ENCODE measurements at places on chromosomes 3 and 15.

DNA sequence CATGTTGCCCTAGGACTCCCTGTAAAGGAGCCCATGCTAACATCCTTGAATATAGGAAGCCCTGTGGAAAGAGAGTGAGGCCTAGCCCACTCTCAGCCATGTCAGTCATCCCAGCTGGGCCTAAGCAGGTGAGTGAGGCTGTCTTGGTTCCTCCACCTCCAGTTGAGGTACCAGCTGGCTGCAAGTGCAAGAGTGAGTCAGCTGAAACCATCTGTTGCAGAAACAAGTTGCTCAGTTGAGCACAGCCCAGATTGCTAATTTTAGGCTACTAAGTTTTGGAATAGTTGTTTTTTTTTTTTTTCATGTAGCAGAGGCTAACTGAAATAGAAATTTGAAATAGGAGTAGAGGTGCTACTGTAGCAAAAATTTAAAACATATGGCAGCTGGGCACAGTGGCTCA, 43.7 kb upstream of the ADPGK start:
- DNase-seq, result no peak

DNA sequence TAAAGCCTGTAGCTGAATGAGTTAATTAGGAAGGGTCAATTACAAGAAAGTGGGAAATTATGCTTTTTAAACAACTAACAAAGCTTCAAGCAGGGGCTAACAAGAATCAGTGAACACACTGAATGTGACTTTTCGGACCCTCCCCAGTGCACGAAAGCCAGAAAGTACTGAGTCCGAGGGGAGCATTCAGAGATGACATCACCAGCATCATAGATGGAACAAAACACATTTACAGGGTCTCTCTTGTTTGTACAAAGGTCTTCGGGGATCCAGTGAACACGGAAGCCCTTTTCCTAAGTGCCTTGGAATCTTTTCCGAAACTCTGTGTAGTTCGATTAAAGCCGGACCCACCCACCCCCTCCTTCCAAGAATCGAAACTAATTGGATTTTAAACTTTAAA, 829 bp downstream of the DCP1A start:
- no peak for DNase-seq

DNA sequence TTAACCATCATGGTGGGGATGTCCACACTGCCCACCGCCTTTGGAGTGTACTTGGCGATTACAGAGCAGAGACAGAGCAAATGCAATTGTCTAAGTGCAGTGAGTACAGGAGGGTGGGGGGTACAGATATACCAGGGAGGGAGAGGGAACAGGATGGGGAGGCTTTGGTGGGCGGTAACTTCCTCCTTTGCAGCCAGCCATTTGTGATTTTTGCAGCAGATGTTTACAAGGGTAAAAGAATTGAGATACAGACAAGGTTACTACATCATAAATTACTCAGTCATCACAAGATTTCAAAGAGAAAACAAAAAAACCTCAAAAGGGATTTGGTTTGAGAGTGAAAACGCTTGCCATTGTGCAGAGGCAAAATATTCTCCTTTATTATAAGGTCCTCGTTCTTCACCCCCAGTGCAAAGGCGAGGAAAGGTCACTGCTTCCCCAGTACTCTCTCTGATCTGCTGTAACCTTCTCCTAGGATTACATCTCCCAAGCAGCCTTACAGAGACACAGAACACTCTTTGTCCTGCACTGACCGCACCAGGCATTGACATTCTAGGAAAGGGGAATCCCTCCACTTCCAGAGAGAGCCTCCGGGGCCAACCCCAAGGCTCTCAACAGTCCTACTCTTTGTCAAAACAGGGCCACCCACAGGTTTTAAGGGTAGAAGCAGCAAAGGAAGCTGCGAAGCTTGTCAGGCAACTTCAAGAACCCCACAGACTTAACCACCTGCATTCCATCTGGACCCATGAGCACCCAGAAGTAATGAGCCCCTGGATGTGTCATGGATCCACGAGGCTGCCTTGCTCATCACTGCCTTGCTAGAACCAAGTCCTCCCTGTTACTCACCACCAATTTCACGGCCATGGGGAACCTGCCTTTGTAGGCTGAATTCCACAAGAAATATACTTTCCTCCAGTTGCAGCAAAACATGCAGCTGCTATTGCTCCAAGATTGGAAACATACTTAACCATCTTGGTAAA, 117.3 kb downstream of the ADAMTS17 start:
- DNase-seq, result no peak

- no peak for DNase-seq
Observed at GRCh38 chr3:43442872-43443395, 156.6 kb downstream of the SNRK start.

GRCh38 chr3:42591811-42592210, 1.2 kb downstream of the SS18L2 start:
- no peak for DNase-seq

DNA sequence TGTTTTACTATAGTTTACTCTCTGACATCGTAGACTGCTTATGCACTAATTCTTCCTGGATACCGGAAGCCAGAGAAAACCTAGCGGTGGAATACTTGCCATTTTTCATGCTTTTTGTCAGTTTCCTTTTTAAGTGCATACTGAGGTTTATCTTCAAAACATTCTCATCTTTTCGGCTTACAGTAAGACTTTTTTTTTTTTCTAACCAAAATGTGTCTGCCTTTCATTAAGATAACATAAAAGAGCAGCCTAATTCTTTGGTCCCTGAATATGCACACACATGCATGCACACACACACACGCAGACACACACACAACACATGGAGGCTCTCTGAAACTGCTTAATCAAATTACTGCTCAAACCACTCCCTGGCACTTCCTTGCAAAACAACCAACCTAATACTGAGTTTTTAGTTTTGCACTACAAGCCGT, 1.3 kb downstream of the ZNF445 start:
- DNase-seq, result no peak

DNA sequence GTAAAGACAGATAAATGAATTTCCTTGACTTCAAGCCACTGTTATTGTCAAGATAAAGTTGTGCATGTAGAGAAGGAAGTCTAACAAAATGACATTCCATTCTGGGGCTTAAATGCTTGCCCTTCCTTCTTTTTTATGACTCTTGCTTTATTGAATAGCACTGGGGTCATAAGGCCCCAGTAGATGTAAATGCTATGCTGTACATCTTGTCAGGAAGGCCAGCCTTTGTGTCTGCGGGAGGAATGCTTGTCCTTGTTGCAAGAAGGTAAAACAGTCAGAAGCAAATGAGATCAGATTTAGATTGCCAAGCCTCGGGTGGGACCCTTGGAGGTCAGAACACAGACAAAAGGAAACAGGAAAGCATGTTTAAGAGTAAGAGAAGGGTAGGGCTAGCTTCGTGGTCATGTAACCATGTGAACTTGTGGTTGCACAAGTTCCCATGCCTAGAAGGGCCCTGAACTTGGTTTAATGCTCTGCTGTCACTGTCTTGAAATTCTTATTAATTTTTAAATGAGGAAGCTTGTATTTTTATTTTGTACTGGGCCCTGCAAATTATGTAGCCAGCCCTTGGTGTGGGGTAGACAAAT, 81.5 kb downstream of the PPM1L start:
- DNase-seq, result no peak

GRCh38 chr15:73617301-73617831, 15.8 kb downstream of the NPTN start:
- DNase-seq, result no peak

DNA sequence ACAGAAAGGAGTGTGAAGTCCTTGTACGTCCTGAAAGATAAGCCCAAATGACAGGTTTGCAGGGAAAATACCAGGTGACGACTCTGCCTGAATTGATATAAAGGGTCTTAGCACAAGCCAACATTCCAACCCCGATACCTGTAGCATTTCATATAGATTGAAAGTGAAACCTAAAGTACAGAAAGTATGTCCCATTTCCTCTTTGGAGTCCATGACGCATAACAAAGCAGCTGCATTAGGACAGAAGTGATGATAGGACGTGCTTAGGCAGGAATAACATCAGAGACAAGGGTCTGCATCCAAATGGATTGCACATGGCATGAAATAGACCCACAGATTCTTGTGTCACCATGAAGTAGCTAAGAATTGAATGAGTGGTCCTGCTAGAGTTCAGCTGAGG, 187.0 kb upstream of the ROBO1 start:
- DNase-seq, result no peak

GRCh38 chr15:45372041-45372995, 6.0 kb downstream of the GATM start:
- no peak for DNase-seq

GRCh38 chr3:16848007-16848406, 36.7 kb upstream of the PLCL2 start:
- no peak for DNase-seq

DNA sequence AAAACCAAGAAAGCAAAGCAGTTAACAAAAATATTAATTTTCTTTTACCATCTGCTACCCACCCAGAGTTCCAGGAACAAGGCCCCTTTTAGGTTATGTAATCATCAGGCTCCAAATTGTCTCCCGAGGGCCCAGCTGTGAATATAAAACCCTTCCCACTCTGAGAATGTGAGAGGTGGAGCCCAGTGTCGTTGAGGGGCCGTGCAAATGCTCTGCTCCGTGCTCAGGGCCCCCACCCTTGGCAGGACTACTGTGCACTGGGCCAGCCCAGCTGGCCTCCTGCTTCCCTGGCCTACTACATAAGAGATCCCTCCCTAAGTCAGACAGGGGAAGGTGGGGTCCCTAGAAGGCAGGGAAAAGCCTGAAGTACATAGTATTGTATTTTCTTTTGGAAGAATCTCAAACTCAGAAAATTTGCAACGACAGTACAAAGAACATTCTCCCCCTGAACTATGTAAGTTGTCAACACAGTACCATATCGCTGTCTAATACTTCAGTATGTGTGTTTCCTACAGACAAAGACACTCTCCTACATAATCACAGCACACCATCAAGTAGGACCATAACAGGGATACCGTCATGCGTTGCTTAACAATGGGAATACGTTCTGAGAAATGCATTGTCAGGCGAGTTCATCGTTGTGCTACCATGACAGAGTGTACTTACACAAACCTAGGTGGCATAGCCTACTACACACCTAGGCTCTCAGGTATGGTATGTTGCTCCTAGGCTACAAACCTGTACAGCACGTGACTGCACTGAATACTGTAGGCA, 4.4 kb upstream of the CLEC3B start:
- no peak for DNase-seq

- DNase-seq, result no peak
Observed at GRCh38 chr15:81224232-81224631, 27.6 kb downstream of the IL16 start.

DNA sequence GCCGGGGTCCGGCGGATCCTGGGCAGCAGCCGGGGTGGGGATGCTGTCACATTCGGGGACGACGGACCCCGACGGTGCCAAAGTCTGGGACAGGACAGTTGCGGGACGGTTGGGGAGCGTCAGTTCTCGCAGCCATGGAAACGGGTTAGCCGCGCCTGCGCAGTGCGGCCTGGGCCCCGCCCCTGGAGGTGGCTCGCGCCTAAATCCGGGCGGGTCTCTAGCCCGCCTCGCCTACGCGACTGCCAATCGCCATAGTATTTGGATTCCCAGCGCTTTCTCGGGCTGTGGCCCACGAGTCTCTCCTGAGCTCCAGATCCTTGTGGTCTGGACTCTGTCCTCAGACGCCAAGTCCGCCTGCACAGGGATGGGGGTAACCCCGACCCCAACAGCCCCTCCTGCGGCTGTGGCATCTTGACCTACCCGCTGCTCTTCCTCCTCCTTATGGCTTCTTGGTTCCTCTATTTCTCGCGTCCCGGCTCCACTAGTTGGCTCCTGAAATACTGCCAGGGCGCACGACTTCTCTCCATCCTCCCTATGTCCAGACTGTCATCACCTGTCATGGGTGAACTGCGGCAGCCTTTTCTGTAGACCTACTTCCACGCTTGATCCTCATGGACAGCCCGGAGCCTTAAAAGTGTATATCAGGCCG, at the start of gene ZMYND10:
Gene ZMYND10, minus strand, starts transcription at position 147 of the 649 bp plus-strand sequence. CDS start 153 bp downstream, outside the sequence.
- peak; percentile 51 for DNase-seq

- no peak for DNase-seq
Observed at GRCh38 chr15:35756623-35757022, 210.7 kb upstream of the DPH6 start.

DNA sequence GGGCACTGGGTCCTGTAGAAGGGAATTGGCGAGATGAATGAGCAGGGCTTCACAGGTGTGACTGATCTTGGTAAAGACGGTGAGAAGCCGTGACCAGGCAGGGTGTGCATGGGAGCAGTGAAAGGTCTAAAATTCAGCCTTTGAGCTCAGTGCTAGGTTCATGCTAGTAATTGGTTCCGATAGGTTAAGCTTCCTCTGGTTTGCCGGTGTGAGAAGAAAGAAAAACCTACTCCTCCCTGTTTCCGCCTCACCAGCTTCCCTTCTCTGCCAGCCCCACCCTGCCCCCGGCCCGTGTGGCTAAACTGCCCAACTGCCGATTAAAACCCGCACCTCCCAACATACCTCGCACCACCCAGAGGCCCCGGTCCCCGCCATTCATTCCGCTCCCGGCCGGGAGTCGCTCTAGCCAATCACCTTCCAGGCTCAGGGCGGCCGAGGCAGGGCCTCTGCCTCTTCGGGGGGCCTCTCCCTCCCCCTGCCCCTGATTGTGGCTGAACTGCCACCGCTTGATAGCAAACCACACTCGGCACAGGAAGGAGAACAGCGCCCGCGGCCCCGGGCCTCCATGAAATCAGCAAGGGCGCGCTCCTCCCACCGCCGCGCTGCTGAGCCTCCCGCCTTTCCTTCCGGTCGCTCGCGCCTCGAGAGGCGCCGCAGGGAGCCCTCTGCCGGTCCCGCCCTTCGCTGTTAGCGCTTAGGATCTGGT, 7.3 kb upstream of the NRROS start:
- DNase-seq, result peak; percentile 72

DNA sequence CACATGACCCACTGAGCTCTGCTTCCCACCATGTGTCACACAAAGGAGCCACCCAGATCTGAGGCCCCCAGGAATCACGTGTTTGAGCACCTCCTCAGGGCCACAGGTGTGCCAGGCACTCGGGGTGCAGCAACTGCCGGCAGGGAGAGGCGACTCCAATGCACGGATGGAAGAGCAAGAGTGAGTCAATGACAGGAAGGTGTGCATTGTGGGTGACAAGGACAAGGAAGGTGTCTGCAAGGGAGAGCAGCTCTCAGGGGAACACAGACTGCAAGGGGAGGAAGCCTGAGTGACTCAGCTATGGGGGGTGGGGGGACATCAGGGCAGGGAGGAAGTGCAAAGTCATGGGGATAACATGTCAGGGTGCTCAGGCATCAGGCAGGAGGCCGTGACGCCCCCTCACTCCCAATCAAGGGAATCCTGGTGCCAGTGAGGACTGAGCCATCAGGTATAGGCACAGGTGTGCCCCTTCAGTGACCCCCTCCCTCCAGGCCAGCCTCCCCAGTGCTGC, 67.4 kb downstream of the NUP210 start:
- peak; percentile 18 for DNase-seq

DNA sequence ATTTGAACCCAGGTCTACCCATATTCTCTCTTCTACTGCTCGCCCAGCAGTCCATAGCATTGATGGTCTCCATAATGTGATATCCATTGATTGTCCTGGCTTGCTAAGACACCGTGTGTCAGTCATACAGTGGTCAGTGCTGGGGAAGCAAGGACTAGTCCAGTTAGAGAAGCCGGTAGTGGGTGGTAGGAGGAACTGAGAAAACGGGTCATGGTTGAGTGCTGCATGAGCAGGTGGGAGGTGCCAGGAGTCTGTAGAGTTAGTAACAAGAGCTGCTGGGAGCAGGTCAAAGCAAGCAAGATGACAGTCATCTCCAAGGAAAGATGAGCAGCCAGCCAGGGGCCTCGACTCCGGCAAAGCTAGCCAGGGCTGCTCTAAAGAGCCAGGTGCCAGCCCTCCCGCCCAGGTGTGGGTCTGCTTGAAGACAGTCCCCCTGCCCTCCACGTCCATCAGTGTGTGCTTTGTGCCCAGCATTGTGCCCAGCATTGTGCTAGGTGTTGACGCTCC, 29.5 kb upstream of the USP3 start:
- DNase-seq, result no peak
